ENCODE measurements at places on chromosomes 13 and 19. TPM values are rescaled to one million over a fixed set of nuclear protein-coding genes. Genes with fewer than 3 reads are reported as not detected.
A peak's percentile ranks its signal among the peaks of the same experiment; 100 is the strongest.

DNA sequence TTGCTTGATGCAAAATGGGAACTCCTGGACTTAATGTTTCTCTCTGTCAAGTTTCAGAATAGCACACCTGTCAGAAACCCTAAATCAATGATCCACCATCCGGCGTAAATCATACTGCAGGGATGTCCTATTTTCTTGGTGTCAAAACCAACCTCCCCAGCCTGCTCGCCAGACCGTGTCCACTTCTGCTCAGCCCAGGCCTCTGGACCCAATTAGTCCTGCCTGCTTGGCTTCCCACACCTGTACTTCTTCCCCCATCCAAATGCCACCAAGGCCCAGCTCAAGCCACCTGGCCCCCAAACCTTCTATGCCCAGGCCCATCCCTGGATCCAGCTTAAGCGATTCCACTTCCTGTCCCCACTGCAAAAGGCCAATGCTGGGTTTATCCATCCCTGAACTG, 25.1 kb upstream of the PEPD start:
- no peak overlapping the region for H3K4me3 ChIP-seq
- no peaks in the 10 kb centered on the region for H3K4me1 ChIP-seq
- H3K27me3 ChIP-seq = no peaks in the 10 kb centered on the region
- no peak overlapping the region for H3K27ac ChIP-seq
- no peak for DNase-seq

DNA sequence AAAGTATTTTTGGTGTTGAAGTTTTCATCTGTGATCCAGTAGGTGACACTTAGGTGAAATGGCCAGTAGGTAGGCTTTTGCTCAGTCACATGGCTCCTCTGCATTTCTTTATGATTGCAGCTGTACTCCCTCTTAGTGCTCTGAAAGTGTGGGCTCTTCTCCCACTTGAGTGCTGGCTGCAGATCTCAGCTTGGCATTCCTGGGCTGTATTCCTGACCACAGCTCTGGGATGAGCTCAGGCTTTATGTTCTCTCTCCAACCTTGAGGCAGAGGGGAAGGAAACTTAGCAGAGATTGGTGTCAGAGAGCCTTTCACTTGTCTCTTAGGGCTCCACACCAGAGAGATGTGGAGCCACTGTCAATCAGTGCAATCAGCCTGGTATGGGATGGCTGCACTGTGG, 254.3 kb downstream of the NDFIP2 start:
- H3K4me3 ChIP-seq = no peak overlapping the region
- no peaks in the 10 kb centered on the region for H3K4me1 ChIP-seq
- H3K27ac ChIP-seq = no peak overlapping the region
- no peaks in the 10 kb centered on the region for H3K27me3 ChIP-seq
- DNase-seq = no peak

DNA sequence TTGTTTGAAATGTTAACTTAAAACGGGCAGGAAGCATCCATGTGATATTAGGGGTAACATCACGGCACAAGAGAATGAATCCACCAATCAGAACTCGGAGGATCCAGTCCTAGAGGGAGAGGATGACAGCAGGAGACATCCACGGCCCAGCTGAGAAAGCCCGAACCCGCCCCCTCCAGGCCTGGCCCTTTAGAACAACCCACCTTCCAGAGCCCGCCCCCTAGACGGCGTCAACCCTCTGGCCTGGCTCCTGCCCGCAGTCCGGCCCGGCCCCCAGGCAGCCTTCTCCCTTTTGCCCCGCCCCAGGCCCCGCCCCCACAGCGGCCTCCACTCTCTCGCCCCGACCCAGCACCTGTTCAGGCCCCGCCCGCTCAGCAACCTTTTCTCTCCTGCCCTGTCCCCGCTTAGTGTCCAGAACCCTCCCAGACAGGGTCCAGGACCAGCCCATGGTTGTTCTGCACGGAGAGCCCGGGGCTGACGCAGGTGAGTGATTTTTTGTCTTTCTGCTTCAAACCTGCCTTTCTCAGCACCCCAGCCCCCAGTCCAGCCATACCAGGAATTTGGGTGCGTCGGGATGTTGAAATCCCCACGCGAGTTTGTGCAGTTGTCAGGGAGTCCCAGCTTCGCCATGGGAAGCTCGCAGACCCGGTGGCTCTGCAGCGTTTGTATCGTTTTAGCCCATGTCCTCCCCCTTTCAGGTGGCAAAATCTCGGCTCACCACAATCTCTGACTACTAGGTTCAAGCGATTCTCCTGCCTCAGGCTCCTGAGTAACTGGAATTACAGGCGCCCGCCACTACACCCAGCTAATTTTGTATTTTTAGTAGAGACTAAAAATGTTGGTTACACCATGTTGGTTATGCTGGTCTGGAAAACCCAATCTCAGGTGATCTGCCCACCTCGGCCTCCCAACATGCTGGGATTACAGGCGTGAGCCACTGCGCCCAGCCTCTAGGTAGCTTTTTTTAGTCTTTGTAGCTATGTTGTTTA, 16.1 kb downstream of the ZNF816 start:
- DNase-seq = peak; percentile 70
- peaks cover 6% of the 10 kb centered on the region for H3K36me3 ChIP-seq
- no peak overlapping the region for H3K4me3 ChIP-seq
- peaks cover 7% of the 10 kb centered on the region for H3K4me1 ChIP-seq
- H3K27me3 ChIP-seq = no peaks in the 10 kb centered on the region

- no peaks in the 10 kb centered on the region for H3K27me3 ChIP-seq
- H3K4me3 ChIP-seq = no peak overlapping the region
- H3K27ac ChIP-seq = no peak overlapping the region
- H3K4me1 ChIP-seq = no peaks in the 10 kb centered on the region
- DNase-seq = no peak
Measured at GRCh38 chr13:83780227-83780626, 102.0 kb downstream of the SLITRK1 start.

GRCh38 chr19:19115954-19116353, 22.3 kb downstream of the TMEM161A start:
- H3K27me3 ChIP-seq = no peaks in the 10 kb centered on the region
- H3K4me3 ChIP-seq = no peak overlapping the region
- H3K4me1 ChIP-seq = no peaks in the 10 kb centered on the region
- H3K27ac ChIP-seq = no peak overlapping the region

DNA sequence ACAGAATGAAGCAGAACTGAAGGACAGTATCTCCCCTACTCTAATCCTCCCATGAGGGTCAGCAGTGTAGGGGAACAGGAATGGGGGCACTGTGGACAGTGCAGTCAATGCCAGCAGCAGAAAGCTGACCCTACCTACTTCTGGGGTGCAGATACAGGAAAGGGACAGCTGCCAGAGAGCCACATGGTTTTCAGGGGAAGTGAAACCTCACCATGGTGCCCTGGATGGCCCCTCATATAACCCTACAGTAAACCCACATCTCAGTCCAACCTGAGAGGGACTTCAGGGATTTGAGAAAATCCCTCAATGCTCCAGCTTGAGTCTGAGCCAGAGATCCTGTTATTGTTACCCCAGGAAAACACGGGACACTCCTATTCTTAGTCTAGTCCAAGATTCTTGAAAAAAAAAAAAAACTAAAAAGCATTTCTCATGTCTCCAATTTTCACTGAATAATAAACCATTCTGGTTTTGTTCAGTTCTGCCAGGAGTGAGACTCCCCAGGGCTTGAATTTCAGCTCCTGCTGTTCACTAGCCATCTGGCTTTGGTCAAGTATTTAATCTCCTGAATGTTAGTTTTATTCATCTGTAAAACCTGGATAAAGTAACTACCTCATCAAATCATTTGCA, 511.6 kb upstream of the ARGLU1 start:
- H3K27me3 ChIP-seq = no peaks in the 10 kb centered on the region
- no peaks in the 10 kb centered on the region for H3K4me1 ChIP-seq
- H3K36me3 ChIP-seq = no peaks in the 10 kb centered on the region
- H3K4me3 ChIP-seq = no peak overlapping the region
- no peak overlapping the region for H3K27ac ChIP-seq

DNA sequence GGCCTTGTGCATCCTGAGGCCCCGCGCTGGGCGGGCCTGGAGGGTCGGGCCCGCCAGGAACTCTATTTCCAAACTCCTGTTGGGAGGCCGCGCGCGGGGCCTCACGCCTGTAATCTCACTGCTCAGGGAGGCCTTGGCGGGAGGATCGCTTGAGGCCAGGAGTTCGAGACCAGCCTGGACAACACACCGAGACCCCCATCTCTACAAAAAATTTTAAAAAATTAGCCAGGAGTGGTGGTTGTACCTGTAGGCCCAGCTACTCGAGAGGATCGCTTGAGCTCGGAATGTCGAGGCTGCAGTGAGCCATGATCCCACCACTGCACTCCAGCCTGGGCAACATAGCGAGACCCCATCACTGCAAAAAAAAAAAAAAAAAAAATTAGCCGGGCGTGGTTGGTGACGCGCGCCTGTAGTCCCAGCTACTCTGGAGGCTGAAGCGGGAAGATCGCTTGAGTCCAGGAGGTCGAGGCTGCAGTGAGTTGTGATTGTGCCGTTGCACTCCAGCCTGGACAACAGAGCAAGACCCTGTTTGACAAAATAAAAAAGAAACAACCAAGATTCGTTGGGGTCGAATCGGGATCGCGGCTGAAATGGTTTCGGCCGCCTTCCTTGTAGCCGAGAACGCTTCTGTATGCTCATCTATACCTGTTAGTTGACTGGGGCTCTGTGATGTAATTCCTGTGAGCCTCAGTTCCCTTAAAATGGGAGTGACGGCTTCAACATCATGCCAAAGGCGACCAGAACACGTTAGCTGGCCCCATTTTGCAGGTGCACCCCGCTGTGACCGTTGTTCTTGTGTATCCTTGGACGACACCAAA, 636 bp downstream of the SF3A2 start:
- H3K36me3 ChIP-seq = no peaks in the 10 kb centered on the region
- H3K27ac ChIP-seq = peak overlapping the region; percentile 97
- H3K27me3 ChIP-seq = no peaks in the 10 kb centered on the region
- H3K4me1 ChIP-seq = peaks cover 29% of the 10 kb centered on the region

GRCh38 chr13:46575818-46576221, 22.9 kb downstream of the LRCH1 start:
- no peak for DNase-seq
- no peak overlapping the region for H3K4me3 ChIP-seq
- H3K36me3 ChIP-seq = no peaks in the 10 kb centered on the region
- H3K4me1 ChIP-seq = peaks cover 5% of the 10 kb centered on the region

DNA sequence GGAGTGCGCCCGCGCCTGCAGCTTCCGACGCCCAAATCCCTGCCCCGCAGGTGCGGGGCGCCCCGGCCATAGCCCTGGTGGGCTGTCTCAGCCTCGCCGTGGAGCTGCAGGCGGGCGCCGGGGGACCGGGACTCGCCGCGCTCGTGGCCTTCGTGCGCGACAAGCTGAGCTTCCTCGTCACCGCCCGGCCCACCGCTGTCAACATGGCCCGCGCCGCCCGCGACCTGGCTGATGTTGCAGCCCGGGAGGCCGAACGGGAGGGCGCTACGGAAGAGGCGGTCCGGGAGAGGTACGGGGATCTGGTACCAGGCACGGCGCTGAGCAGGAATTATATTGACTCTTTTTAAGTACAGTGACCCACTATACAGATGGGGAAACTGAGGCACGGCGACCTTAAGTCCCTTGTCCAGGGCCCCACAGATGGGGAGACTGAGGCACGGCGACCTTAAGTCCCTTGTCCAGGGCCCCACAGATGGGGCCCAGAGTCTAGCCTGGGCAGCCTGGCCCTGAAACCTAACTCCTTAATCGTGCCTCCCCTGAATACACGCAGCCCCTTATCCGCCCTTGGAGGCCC, 586 bp downstream of the MRI1 start:
- H3K36me3 ChIP-seq = no peaks in the 10 kb centered on the region
- no peak for DNase-seq
- H3K27me3 ChIP-seq = no peaks in the 10 kb centered on the region

DNA sequence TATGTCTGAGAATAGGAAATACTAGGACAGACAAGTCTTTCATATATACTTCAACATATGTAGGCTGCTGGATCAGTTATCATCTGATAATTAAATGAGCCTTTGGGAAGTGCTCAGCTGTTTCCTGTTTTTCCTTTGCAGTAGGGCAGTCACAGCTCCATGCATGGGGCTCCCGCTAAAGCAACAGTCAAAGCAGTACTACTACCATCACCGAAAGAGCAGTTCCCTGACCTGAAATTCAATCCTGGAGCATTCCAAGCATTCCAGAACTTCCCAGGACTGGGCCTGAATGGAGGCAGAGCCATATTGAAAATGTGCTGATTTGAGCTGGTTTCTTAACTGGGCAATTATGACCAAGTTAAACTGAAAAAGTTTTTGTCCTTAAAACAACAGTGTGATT, 20.5 kb downstream of the MICU2 start:
- no peaks in the 10 kb centered on the region for H3K27me3 ChIP-seq
- DNase-seq = no peak
- H3K4me1 ChIP-seq = no peaks in the 10 kb centered on the region
- H3K27ac ChIP-seq = no peak overlapping the region
- H3K4me3 ChIP-seq = no peak overlapping the region

- H3K27ac ChIP-seq = peak overlapping the region; percentile 71
- no peaks in the 10 kb centered on the region for H3K4me1 ChIP-seq
- no peaks in the 10 kb centered on the region for H3K36me3 ChIP-seq
- no peak for DNase-seq
- H3K27me3 ChIP-seq = no peaks in the 10 kb centered on the region
- H3K4me3 ChIP-seq = no peak overlapping the region
Measured at GRCh38 chr19:10095622-10095947, 6.9 kb downstream of the ANGPTL6 start.

DNA sequence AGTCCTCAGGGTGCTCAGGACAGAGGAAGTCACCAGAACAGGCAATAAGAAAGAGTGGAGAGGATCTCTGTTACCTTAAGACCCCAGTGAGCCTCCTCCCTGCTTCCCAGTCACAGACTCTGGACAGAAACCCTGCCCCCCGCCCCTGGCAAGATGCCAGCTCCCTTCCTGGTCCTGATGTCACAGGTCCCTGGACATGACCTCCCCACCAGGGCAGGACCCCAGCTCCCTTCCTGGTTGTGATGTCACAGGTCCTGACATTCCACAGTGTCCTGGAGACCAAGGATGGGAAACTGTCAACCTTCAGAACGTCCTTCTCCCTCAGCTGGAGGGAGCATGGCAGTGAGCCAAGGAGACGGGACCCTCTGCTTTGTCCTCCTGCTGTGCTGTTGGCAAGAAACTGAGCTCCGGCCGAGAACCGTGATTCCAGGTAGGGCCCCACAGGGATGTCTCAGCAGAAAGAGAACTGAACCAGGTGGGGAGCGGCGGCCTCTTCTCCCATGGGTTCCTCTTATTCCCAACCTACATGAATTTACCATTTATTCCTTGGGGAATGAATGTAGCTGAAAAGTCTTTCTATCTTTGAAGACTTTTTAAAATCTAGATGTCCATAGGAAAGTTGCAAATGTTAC, at the start of gene SPACA7:
Gene SPACA7 (plus strand): TSS at position 306 of the 632 bp plus-strand sequence. CDS start 31 bp downstream, at position 337.
- DNase-seq = no peak
- no peak within 1 kb of the TSS for H3K27ac ChIP-seq

GRCh38 chr19:58400316-58400915, 5.0 kb downstream of the RNF225 start:
- H3K4me3 ChIP-seq = peak overlapping the region; percentile 23
- no peak for DNase-seq
- no peaks in the 10 kb centered on the region for H3K36me3 ChIP-seq
- H3K27ac ChIP-seq = no peak overlapping the region
- H3K27me3 ChIP-seq = no peaks in the 10 kb centered on the region
- H3K4me1 ChIP-seq = no peaks in the 10 kb centered on the region

The KL gene
- 46.8 TPM for total RNA-seq

The OR7D2 gene
- total RNA-seq = 0.17 TPM

The ATXN8OS gene
- not detected for total RNA-seq

The ZNF730 gene
- total RNA-seq = 2.6 TPM

The SH2D3A gene
- 35.5 TPM for total RNA-seq

The FFAR2 gene
- total RNA-seq = 0.87 TPM

All from prostate gland (tissue), 2 donors.